ENCODE measurements at places on chromosomes 3 and 15. TPM values are rescaled to one million over a fixed set of nuclear protein-coding genes. Genes with fewer than 3 reads are reported as not detected.

DNA sequence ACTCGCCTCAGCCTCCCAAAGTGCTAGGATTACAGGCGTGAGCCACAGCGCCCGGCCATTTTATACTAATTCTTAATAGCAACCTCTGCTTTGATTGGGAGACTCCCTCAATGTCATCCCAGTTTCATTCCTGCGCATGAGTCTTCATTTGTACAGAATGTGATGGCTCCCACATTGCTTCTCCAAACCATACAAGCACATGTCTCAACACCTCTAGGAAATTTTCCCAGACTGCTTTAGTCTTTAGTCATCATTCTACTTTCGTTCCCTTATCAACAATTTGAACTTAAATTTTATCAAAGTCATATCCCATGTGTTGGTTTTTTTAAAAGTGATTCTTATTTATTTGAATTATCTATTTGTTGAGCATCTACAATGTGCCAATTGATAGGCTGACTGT lies 58.1 kb downstream of the SNX4 start:
- no peak for DNase-seq

DNA sequence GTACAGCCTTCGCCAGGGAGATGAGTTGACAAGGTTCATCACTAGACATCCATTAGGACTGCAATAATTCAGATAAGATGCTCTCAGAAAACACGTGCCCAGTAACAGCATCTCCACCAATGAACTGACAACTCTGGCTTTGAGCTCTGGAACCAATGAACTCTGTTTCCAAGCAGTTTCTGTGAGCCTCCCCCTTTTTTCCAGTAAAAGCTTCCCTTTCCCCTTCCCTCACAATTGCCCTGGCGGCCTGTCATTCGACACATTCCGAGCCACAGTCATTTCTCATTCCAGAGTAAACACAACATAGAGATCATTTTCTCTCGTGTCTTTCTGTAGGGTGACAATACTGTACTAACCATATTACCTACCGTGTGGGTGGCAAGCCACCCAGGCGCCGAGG lies 3.6 kb downstream of the PLA2G4D start:
- no peak for DNase-seq

DNA sequence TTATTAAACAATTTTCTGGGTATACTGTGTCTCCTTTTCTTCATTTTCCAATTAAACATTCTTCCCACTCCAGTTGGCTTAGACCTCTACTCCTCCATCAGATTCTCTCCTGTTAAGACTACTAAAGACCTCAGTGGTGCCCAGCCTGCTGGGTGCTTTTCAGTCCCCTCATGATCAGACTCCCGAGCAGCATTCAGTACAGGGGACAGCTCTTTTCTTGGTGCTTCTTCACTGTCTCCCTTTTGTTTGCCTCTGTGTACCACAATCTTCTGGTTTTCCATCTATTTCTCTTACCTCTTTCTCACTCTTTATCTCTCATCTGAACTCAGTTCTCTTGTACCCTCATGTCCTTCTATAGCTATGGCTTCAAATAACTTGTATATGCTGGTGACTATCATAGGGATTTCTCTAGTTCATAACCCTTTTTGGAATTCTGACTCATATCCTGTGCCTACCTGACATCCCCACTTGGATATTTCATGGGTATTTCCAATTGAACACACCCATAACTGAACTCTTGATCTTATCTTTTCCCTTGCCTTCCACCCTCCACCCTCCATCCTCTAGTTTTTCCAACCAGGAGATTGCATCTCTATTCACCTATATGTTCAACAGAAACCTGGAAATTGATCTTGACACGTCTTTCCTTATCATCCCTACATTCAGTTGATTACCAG lies 55.6 kb upstream of the ABHD10 start:
- DNase-seq, result no peak

DNA sequence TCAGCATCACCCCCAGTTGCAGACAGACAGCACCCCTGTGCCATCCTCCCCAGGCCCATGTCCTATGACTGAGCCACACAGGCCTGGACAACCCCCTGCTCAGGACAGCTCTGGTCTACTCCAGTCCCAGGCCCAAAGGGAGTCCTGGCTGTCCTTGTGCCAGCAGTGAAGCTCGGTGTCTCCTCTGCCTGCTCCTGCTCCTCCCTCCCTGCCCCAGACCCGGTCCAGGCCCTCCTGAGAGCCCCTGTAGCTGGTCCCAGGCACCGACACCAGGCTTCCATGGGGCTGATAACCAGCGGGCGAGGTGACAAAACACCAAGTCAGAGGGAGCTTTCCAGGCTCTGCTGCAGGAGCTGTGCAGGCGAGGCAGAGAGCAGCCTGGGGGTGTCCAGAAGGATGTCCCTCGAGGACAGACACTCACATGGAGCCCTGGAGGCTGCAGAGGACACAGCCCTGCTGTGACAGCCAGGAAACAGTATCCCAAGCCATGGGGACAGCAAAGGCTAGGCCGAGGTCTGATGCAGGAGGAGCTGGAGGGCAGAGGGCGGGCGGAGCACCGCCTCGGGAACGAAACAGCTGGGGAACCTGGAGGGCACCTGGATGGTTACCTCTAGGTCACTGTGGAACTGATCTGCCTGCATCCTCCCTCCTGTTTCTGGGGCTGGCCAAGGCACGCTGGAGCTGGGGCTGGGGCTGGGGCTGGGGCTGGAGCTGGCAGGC lies 103.8 kb upstream of the PRR20G start:
- DNase-seq, result no peak

DNA sequence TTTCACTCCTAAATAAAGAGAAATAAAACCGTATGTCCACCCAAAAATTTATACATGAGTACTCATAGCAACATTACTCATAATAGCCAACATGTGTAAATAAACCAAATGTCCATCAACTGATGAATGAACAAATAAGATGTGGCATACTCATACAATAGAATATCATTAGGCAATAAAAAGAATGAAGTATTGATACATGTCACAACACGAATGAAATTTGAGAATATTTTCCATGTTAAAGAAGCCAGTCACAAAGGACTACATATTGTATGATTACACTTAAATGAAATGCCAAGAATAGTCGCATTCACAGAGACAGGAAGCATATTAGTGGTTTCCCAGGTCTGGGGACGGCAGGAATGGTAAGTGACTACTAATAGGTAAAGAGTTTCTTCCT lies 869.2 kb downstream of the IGSF11 start:
- DNase-seq, result no peak

- no peak for DNase-seq
Observed at GRCh38 chr15:71153823-71154524, 38.7 kb downstream of the THSD4 start.

DNA sequence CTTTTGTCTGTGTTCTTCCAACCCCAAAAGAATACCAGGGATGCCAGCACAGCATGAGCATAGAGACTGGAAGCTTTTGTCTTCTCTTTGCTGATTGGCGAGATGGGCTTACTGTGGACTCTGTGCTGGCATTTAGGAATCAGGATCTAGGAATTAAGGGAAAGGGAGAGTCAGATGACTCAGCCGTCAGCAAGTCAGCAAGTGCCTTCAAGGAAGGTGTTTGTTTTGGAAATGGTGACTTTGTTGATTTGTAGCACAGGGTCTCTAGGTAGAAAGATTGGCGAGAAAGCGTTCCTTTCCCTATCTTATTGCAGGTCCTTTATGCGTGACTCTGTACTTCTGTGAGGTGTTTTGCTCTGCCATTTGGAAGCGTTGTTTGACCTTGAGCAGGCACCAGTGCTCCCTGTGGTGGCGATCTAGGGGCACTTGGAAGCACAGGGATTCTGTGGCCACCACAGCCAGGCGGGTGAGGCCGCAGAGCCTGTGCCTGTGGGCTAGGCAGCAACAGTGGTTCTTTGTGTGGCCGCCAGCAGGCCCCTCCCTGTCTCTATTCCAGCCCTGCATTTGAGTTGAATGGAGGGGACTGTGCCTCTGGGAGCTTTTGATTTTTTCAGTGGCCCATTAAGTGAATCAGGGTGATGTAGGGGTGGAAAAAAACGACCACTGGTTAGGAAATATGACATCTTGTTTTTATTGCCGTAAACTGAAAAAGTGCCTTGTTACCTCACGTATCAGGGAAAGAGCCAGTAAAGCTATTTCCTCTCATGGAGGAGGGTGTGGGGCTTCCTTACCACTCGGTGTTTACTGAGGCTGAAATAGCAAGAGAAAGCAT lies 19.0 kb downstream of the FAN1 start:
- DNase-seq, result peak; percentile 69

GRCh38 chr3:149120051-149120972 lies 9.1 kb upstream of the HPS3 start:
- no peak for DNase-seq

- no peak for DNase-seq
Observed at GRCh38 chr15:73608941-73609340, 24.2 kb downstream of the NPTN start.

GRCh38 chr3:143726727-143727126 lies 121.5 kb downstream of the SLC9A9 start:
- DNase-seq, result no peak

DNA sequence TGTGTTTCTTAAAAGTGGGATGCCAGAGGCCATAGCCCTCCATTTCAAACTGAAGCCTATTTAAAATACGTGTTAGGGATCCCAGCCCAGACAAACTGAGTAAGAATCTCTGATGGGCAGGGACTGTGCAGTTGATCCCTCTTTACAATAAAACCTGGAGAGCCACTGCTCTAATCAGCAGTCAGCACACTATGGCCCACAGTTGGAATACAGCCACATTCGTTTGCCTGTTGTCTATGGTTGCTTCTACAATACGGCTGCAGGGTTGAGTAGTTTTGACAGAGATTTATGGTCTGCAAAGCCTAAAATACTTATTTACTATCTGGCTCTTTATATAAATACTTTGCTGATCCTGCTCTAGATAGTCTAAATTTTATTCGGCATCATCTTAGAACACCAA lies 32.4 kb downstream of the TJP1 start:
- DNase-seq, result no peak

- no peak for DNase-seq
Observed at GRCh38 chr3:37668431-37668817, 193.3 kb upstream of the CTDSPL start.

GRCh38 chr15:85723960-85724945 lies 70.5 kb downstream of the KLHL25 start:
- DNase-seq, result no peak

CPN2 gene
- not detected for total RNA-seq

NOX5 gene
- total RNA-seq, result 0.45 TPM

PLA2G4D gene
- not detected for total RNA-seq

All from sciatic nerve (tissue), 2 donors.